GM12864 (cell line): ENCODE measurements at places on chromosomes 4 and X.
A peak's percentile ranks its signal among the peaks of the same experiment; 100 is the strongest.

DNA sequence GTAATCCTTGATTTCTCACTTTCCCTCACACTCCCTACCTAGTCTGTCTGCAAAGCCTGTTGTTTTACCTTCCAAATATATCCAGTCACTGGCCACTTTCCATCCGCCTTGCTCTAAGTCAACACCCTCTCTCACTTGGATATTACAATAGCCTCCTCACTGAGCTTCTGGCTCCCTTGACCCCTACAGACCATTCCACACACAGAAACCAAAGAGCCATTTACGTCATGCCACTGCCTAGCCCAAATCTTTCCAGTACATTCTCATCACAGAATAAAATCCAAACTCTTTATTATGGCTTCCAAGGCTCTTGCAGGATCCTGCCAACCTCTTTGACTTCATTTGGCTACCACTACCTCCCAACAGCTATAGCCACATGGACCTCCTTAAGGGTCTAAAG lies 25.7 kb upstream of the ARHGEF9 start:
- DNase-seq: no peak

GRCh38 chrX:27599928-27600327 lies 9.8 kb downstream of the DCAF8L2 start:
- DNase-seq: no peak

DNA sequence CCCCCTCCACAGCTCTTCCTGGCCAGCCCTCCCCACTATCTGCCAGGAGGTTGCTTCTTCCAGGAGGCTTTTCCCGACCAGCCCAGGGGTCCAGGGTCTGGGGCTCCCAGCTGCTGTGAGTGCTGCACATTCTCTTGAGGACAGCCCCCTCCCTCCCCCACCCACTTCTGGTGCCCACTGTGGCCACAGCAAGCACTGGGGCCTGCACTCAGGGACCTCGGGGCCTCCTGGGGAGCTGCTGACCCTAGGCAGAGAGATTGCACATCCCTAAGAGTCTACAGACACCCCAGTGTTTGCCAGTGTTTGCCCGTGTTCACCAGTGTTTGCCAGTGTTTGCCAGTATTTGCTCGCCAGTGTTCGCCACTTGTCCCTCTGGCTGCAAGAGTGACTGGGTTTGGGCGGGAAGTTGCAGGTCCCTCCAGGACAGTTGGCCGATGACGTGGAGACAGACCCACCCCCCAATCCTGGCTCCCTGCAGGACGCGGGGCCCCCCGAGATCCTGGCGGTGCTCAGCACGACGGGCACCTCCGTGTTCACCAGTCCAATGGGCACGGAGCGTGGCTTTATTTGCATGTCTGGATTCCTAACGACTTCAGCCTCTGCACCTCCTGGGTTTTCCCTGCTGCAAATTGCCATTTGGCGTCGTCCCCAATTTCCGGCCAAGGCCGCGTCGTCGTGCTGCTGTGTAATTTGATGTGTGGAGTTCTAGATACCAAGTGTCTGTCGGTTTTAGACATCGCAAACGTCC lies 87.5 kb upstream of the NKX1-1 start:
- no peak for DNase-seq

- no peak for DNase-seq
These were observed 220.0 kb downstream of the NWD2 start for GRCh38 chr4:37464373-37465128.

DNA sequence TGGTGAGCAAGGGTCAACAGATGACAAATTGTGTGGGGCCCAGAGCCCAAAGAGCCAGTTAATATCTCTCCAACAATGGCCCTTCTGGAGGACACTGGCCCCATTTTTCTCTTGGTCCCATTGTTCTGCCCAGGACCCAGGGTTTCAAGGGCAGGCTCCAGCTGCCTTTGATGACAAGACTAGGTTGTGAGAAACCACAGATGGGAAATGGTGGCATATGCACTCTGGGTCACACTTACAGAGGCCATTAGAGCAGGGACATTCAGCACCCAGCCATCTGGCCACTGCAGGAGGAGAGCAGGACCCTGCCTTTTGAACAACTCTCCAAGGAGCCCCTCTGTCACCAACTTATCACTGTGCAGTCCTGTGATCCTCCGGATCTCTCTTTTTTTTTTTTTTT lies 49.7 kb upstream of the KIAA1210 start:
- no peak for DNase-seq

- DNase-seq: peak; percentile 87
These were observed at the start of gene HERC5 for GRCh38 chr4:88456670-88457306. Gene HERC5 (plus strand): TSS chr4:88457119. CDS start chr4:88457270, 151 bp downstream.

DNA sequence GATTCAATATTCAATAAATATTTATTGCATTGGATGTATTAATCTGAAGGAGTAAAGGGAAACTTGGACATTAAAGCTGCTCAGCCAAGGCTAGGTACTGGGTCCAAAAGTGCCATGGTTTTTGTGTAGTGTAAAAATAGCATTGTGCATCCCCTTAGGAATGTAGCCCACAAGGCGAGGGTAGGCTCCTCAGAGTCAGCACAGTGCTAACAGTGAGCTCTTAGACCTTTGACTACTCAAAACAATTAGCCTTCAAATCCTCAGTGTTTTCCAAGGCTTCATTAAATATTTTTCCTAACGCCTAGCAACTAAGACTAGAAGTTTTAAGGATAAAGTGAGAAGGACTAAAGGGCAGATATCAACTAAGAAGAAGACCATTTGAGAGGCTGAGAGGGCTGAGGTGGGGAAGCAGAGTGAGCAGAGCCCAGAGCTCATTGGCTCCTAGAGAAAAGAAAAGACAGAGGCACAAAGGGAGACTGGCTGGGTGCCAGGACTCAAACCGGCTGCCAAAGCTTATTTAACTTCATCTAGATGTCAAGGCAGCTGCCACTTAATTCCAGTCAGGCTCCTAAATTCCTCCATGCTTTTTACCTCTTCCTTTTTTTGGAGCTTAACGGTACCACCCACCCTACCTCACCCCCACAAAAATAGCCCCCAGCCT lies 17.0 kb downstream of the PRKG2 start:
- no peak for DNase-seq

DNA sequence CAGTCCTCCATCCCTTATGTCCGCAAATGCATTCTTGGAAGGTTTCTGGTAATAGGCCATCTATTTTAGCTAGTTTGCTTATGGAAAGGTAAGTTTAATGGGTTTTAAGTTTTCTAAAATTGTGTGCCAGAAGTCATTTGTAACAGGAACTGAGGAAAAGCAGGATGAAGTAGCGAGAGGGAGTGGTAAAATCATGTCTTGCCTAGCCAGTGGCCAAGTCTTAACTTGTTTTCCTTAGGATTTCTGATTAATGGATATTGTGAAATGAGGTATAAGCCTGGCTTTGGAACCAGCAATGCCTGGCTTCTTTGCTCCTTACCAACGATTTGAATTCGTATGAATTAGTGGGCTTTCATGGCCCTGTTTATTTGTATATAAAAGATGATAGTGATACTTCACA lies 7.3 kb downstream of the SEC24B start:
- DNase-seq: no peak

GRCh38 chr4:152278505-152279233 lies 257.2 kb downstream of the FBXW7 start:
- DNase-seq: no peak

- DNase-seq: no peak
These were observed 6.8 kb upstream of the SLC25A6 start for GRCh38 chrX:1398431-1399340.

- DNase-seq: no peak
These were observed 95.2 kb downstream of the SHROOM4 start for GRCh38 chrX:50718776-50719175.

- no peak for DNase-seq
These were observed 262.5 kb upstream of the PCDH18 start for GRCh38 chr4:137794764-137795254.

DNA sequence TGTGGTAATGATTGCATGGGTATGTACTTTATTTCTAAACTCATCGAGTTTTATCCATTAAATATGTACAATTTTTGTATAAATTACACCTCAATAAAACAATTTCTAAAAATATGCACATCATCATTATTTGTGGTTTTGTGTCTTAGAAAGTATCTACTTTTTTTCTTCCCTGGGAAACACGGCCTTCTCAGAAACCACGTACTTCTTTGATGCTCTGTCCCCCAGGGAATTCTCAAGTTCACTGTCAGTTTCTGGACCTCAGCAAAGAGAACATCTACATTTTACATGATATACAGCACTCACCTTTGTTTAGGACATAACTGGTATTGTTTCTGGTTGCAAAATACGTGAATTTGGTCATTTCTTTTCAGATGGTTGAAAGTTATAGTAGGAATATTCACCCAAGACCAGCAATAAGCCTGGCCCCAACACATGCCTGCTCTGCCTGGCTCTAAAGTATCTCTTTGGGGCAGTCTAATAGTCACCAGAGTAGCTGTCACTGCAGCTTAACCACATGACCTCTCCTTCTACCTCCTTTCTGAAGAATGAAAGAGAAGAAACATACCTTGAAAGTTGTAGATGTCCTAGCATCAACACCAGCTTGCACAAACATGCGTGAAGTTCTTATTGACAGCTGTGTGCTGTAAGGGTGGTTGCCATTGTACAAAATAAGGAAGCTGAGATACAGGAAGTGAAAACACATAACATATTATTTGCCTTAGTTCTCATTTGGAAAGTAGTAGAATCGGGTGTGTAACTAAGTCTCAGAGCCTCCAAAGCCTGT lies 48.4 kb upstream of the SPANXN4 start:
- peak; percentile 62 for DNase-seq

- no peak for DNase-seq
These were observed 8.5 kb downstream of the PPP1R3F start for GRCh38 chrX:49278081-49278480.

DNA sequence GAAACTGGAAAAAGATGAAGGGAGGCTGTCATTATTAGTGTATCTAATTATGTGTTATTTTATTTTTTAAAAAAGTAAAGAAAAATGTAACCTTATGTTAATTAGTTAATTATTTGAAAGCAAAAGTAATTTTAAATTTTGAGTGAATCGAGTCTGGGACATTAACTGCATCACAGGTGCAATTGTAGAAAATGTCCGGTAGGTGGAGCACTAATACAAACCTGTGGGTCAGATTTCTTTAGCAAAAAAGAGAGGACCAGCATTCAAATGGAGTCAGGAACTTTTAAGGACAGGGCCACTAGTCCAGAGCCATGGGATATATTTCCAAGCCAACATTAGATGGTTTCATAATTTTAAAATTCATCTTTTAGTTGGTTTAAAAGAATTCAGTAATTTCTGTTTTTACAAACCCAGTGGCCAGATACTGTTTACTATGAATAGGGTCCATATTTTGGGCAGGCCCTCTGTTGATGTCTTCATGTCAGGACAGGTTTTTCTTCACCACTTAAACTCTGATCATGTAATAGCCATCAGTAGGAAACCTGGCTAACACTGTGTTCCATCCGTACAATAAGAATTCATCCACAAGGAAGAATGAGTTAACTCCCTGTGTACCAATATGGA lies 27.2 kb downstream of the BST1 start:
- peak; percentile 8 for DNase-seq

DNA sequence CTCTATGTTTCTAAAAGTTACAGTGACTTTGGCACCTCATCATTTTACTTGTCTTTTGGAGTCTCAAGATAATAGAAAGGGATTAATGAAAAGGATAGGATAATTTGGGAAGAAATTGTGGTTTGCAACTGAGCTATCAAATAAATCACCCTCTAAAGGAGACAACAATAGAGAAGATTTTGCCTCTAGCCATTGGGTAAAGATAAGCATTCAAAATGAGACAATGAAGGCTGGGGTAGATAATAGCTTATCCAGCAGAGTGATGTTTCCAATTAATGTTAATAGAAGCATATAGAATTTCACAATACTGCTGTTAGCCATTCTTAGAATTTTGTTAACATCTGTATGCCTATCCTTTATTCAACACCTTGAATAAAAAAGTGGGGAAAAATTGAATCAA lies 1177.6 kb downstream of the ADGRL3 start:
- DNase-seq: no peak

GRCh38 chr4:79653871-79654270 lies 245.8 kb upstream of the GK2 start:
- no peak for DNase-seq

GRCh38 chr4:61824454-61824853 lies 624.3 kb downstream of the ADGRL3 start:
- DNase-seq: no peak

DNA sequence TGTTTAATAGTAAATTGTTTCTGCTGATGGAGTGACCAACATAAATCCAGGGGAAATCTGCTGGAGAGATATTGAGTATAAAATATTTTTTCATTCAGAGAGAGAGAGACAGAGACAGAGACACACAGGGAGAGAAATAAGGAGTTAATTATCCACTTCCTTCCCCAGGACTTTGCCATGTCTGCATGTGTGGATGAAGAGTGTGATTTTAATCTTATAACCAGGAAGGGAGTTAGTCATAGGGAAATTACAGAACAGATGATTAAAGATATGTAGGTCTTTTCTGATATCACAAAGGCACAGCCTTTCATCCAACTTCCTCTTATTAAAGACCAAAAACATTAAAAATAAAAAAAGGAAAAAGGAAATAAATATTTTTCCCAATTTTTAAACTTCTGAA lies 526.3 kb downstream of the SPRY1 start:
- DNase-seq: no peak

DNA sequence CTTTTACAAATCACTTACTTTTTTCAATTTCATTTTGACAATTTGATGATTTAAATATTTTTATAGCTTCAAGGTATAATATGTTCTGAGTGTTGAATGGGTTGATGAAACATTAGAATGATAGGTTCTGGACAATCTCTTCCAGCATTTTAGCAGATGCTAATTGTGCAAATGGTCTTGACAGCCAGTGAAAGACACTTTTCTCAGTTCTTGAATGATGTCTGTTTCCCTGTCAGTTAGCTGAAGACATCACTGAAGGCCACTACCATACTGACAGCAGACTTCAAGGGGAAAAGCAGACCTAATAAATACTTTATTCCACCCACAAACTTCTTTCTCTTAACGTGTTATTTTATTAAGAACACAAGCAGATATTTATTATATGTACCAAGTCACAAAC lies 498.6 kb downstream of the GRXCR1 start:
- no peak for DNase-seq

DNA sequence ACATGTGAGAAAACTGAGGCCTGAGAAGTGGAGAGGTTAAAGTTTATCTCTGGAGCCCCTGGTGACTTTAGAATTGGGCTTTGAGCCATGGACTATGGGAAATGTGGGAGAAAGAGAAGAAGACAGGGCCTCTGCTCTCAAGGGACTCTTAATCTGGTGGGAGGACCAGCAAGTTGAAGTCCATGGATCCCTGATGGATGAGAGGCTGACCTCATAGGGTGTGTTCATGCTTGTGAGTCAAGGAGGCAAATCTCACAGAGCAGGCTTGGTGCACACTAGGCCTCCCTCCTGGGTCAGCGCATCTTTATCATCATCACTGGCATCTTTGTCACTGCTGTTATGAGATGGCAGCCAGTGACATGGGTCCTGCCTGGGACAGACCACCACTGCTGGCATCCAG lies 211.9 kb downstream of the AFAP1 start:
- no peak for DNase-seq
